ENCODE measurements at places on chromosomes 13 and 19.

DNA sequence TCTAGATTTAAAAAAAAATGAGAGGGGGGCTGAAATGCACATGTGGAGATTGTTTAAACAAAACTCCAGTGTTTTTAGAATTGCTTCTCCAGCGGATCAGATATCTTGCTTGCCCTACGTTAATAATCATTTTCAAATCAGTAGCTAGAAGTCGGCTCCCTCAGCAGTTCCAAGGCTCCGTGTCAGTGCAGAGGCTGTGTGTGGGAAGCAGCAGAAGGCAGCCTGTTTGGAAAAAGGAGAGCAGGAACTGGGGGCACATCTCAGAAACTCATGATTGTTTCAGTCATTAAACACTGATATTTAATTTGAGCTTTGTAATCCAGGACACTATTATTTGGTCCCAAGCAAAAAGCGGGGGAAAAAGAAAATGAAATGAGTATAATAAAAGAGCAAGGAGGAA, 50.9 kb downstream of the SOX21 start:
- DNase-seq, result no peak

- DNase-seq, result no peak
These were observed 150.9 kb downstream of the URI1 start for GRCh38 chr19:30092721-30093569.

GRCh38 chr13:30702006-30702405, 33.3 kb upstream of the ALOX5AP start:
- DNase-seq, result no peak

DNA sequence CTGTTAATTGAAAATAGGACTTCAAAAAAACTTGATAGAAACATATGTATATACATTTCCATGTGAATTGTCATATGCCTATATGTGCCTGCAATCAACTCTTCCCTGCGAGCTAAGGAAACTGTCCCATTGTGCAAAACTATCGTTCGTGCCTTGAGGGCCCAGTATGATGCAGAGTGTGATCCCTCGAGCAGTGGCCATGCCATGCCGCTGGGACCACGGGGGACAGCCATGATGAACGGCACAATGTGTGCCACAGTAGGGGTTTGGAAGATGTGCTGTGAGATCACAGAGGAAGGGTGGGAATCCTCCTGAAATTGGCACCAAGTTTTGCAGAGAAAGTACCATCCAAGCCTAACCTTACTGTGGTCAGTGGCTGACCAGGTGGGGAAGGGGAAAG, 118.1 kb upstream of the SOX1 start:
- no peak for DNase-seq

DNA sequence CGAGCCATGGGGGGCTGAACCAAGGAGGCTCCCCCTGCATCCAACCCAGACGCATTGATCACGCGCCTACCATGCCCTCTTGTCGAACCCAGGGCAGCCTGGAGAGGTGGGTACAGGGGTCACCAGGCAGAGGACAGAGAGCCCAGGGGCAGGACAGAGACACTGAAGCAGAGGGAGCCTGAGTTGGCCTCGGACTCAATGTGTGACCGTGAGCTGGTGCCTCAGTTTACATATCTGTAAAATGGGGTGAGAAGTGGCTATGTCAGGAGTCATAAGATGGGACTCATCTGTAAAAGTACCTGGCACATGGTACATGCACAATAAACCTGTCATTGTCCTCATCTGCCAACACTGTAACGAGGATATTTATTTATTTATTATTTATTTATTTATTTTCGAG, 24.1 kb upstream of the NFIC start:
- DNase-seq, result no peak

DNA sequence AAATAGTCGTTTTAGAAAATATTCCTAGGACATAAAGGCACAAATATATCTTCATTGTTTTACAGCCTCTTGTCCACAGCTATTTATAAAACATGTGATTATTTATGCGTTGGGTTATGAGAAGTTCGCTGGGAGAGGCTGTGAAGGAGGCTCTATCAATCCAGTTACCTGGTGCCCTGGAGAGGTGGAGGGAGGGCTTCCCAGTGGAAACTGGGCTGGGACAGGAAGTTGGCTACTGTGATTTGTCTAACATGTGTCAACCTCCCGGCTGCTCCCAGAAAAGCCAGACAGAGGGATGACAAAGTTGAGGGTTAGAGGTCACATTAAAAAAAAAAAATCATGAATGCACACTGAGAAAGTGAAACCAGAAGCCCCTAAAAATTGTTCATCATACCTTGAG, 346.5 kb downstream of the ZNF536 start:
- DNase-seq, result no peak

DNA sequence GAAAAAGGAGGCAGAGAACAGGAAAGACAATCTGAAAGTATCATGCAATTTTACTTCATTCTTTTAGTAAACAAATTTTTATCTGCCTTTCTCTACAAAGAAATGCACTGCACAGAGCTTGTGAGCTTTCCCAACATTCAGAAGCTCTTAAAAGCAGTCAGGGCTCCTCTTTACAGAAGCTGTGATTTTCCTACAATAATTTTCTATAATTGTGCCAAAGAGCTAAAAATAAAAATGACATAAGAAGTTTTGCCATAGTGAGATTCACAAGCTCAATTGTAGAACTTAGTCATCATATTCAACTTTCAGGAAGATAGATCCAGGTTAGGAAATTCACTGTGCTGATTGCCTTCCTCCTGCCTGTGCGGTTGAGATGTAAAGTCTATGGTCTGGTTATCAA, 341.4 kb downstream of the PCDH9 start:
- DNase-seq, result no peak

GRCh38 chr13:27118428-27119054, 53.1 kb downstream of the USP12 start:
- DNase-seq, result no peak

GRCh38 chr13:20525601-20526544, at the start of gene CRYL1:
TSS of gene CRYL1 (minus strand) at chr13:20525857. CDS start at chr13:20525794, 63 bp downstream.
- DNase-seq, result no peak

DNA sequence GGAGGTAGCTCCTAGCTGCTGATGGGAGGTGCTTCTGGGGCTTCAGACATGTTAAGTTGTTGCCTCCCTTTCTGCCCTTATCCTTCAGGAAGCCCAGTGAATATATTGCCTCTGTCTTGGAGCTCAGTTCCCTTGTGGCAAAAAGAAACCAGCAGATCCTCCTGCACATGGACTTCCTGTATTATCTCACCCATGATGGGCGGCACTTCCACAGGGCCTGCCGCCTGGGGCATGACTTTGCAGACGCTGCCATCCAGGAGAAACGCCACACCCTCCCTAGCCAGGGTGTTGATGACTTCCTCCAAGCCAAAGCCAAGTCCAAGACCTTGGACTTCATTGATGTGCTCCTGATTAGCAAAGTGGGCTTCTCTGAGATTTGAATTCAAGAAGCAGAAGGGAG, 6.0 kb upstream of the CYP4F12 start:
- no peak for DNase-seq

DNA sequence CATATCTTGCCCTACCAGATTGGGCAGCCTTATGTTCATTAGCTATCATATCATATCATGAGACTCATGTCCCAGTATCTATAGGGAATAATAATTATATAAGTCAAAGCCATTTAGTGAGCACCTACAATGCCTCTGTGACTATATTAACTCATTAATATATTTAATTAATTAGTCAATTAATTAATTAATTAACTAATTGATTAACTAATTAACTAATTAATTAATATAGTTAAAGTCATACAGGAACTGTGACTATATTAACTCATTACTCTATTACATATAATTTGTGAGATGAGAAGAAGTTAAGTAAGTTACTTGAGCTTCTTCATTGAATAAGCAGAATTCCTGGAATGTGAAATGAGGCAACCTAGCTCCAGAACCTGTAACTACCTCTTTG, 588.3 kb upstream of the SLITRK1 start:
- no peak for DNase-seq

DNA sequence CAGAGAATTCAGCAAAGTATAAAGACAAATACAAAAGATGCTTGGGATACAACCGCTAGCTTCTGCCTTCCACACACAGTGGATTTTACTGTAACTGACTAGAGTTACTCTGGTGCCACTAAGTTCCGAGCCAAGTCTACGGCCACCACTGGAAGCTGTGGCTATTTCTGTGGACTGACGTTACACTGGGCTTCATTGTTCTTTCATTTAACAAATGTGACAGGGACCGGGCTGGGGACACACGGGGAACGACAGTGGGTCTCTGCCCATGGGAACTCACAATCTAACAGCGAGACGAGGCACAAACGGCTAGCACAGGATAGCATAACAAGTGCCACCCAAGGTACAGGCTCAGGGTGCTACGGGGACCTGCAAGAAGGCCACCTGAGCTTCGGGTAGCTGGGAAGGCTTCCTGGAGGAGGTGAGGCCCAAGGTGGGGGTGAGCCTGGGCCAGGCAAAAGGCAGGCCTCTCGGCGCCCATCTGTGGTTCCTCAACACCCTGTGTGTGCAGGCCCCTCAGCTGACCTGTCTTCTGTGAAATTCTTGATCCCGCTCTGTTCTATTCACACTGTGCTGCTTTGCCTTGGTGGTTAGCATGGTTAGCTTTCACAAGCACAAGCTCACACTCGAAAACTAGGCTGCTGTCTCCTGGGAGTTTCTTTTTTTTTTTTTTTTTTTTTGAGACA, 10.3 kb upstream of the IL4I1 start:
- no peak for DNase-seq

GRCh38 chr13:113343692-113343968, 20.3 kb downstream of the GRTP1 start:
- no peak for DNase-seq

GRCh38 chr13:56988543-56988942, 152.2 kb upstream of the PRR20A start:
- DNase-seq, result no peak

DNA sequence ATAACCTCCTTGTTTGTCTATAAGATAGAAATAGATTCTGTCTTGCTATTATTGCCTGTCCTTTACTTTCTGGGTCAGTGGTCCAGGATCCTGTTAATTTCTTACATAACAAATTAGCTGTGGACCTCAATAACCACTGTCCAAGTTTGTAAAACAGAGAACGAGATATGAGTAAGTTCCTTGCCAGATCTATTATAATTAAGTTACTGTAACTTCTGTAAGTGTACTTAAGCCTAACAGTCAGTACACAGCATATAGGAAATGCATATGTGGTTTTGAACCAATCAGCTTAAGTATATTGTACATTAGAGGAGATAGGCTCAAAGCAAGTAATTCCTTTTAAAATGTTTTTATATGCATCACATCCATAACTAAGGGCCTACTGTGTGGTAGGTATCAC, 34.9 kb downstream of the HTR2A start:
- no peak for DNase-seq

DNA sequence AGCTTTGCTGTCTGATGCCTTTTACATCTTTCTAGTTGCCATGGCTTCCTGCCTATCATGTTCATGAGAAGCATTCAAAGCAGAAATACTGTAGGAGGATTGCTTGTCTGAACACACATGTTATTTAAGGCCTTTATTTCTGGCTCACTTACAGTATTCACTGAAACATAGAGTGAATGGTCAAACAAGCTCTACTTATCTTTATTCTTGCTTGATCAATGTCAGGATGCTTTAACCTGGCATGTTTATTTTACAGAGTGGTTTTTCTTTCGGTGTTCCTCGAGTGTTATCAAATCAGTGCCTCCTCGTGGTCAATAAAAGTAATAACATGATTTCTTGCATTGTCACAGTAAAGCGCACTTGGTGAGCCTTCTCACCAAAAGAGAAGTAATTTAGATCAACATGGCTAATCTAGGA, 73.5 kb upstream of the PCDH17 start:
- DNase-seq, result no peak

GRCh38 chr13:113903912-113904311, 40.0 kb upstream of the GAS6 start:
- DNase-seq, result no peak

GRCh38 chr13:42396501-42396900, 124.5 kb downstream of the AKAP11 start:
- DNase-seq, result no peak

DNA sequence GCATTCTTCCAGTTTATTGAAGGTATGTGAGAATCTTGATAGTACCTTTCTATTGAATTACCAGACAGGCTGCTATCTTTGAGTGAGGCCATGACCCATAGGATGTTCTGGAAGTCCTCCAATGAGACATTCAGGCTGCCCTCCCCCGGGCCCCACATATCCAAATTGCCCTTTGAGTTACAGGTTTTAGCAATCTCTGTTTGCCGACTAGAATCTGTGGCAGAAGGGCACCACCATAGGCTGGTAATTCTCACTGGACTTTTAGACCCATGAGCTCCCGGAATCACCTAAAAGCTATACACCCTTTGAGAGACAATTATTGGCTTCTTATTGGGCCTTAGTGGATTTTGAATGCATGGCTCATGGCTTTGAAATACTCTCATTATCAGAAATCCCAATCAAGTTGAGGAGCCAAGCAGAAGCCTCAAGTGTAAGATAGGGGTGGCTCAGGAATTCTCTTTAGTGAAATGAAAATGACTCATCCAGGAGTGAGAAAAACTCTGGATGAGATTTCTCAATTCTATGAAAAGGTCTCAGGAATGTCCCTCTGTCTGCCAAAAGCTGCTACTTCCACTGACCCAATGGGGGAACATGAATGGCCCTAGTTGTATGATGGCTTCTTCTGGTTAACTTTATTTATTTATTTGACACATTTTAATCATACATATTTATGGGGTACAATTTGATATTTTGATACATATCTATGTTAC, 172.1 kb upstream of the CSNK1A1L start:
- DNase-seq, result no peak

- DNase-seq, result no peak
These were observed 10.7 kb downstream of the TMEM150B start for GRCh38 chr19:55314396-55314795.

DNA sequence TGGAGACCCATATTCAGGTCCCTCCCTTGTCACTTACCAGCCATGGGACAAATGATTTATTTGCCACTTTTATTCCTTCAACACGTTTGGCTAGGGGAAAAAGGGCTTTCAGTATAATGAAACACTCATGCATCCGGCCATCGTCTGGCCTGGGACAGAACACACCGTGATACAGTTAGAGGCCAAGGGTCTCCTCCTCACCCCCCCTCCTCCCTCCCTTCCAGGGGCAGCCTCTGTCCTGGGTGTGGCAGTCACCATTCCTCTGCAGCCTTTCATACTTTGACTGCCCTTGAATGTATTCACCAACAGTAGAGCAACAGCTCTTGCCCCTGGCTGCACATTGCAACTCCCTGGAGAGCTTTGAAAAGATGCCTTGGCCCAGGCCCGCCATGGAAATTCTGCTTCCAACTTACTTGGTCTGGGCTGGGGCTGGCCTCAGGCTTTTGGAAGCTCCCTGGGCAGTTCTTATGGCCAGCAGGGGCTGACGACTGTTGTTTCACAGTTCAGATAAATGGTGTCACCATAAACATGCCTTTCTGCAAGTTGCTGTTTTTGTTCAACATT, 3.0 kb downstream of the PAK4 start:
- DNase-seq, result no peak

DNA sequence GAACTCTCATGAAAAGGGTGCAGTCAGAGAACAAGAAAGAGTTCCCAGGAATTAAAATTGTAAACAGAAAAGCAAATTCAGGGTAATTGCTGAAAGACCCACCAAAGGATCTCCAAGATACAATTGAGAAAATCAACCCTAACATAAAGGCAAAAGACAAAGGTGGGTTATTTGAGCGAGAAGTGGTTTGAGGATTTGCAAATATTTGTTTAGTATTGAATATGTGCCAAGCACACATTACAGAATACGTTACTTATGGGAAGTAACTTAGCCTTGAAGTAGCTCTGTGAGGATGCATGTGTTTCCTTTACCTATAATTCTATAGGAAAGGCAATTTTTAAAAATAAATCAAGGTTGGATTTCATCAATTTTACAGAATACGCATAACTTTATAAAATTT, 10.0 kb upstream of the CEACAM21 start:
- DNase-seq, result no peak
